ENCODE measurements at places on chromosomes 4 and X.

- DNase-seq = no peak
Measured at GRCh38 chr4:173270312-173271027, 63.7 kb downstream of the HMGB2 start.

DNA sequence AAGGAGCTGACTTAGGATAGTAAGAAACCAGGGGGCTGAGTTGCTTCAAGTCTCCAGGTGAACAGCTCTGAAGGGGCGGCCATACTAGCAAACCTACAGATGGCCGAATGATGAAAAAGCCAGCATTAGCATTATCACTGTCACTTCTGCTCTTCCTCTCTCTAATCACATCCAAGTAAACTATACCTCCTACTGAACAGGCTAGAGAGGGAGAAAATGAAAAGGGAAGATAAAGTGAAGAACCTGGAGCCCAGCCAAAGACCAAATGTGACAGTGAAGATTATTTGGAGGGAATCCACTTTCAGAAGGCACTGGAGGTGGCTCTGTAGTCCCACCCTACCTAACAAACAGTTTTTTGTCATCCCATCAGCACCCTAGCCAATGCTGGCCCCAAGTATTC lies 50.4 kb upstream of the PRPS1 start:
- no peak for DNase-seq

DNA sequence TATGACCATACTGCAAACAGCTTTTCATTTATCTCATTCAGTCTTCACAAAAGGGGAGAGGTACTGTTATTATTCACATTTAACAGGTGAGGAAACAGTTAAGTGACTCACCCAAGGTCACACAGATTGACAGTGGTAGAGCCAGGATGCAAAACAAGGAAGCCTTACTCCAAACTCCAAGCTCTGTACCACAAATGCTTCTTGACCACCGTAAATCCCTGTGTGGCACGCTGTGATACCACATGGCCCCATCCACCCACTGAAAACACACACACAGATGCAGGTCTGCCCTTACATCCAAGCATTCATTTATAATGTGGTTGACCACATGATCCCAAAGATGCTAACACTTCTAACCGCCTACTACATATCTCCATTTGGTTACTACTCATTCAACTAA lies 129.5 kb downstream of the TSPAN5 start:
- DNase-seq = no peak

GRCh38 chr4:72432282-72432681 lies 136.7 kb downstream of the ADAMTS3 start:
- DNase-seq = no peak

GRCh38 chr4:171203425-171203824 lies 609.8 kb upstream of the GALNTL6 start:
- no peak for DNase-seq

DNA sequence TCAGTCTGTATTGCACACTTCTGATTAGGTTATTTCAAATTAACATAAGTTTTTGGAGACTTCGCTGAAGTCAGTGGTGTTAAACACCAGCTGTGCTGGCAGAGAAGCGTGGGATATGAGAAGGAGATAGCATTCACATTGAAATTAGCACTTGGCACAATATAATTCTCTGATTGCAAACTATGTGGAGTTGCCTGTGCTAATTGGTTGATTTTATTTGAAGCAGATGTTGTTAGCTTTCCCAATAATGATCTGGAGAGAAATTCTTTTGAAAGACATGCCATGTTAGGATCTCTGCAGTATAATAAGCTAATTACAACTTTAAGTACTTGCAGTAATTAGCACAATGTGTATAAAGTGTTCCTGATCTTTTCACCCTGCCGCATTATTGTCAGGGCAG lies 367.4 kb upstream of the ARX start:
- no peak for DNase-seq

- no peak for DNase-seq
Measured at GRCh38 chr4:161403781-161404180, 760.0 kb downstream of the FSTL5 start.

- DNase-seq = no peak
Measured at GRCh38 chr4:77773101-77773500, 46.1 kb downstream of the CNOT6L start.

DNA sequence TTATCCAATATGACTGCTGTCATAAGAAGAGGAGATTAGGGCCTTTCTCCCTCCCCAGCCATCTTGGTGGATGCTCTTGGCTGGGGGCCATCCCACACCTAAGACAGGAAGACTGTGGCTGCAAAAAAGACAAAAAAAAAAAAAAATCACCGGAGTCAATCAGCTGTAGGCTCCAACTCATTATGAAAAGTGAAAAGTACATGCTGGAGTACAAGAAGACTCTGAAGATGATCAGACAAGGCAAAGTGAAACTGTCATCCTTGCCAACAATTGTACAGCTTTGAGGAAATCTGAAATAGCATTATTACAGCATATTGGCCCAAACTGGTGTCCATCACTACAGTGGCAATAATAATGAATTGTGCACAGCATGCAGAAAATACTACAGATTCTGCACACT lies 5.2 kb downstream of the EGFL6 start:
- no peak for DNase-seq

DNA sequence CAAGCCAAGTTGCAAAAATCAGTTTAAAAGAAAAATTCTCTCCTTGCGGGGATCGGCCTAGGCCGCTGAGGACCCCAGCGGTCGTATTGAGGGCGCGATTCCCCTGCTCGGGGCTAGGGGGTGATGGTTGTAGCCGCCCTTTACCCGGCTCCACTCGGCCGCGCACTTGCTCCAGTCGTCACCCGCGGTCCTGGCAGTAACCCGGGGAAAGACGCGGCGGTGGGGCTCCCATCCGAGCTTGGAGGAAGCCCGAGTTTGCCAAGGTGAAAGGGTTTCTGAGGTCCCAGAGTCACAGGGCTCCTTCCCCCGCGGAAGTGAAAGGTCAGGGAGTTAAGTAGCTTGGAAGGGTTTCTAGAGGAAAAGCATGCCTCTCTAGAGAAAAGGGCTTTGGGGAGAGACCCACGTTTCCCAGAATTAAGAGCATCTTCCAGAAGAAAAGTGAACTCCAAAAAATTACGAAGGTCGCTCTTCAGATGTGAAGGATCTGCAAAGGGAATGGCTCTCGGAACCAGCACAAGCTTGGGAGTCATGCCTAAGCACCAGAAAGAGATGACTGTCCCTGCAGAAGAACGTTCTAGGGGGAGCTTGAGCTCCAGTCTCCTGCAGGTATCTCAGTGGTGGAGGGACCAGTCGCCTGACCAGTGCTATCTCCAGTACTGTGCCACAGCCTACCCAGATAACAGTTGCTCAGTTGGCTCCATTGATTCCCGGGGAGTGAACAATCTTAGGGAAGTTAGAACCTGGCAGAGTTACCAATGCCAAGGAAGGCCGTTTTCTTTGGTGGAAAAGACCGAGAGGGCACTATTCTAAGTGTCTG lies 875 bp downstream of the LAP3 start:
- DNase-seq = peak; percentile 80

- DNase-seq = no peak
Measured at GRCh38 chr4:39587881-39588280, 50.8 kb downstream of the SMIM14 start.

- DNase-seq = no peak
Measured at GRCh38 chr4:1763550-1764080, 29.5 kb upstream of the FGFR3 start.

GRCh38 chr4:21451032-21451431 lies 497.5 kb downstream of the KCNIP4 start:
- no peak for DNase-seq

DNA sequence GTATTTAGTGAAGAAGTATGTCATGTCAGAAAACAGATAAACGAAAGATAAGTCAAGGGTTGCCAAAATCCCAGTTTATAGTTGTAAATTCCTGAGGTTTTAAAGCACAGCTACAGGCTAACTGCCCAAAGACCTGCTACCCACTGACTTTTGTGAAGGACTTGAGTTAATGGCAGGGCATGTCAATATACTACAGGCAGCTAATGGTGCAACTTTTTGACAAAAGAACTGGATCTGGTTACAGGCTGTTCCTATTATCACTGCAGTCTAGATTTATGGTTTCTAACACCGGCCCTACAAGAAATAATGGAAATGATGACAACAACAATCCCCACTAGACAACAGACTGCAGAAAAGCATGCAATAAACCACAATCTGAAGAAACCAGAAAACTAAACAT lies 6.4 kb downstream of the SCML2 start:
- DNase-seq = no peak
